ENCODE measurements at places on chromosomes 5 and 9.
A peak's percentile ranks its signal among the peaks of the same experiment; 100 is the strongest.

GRCh38 chr9:121288673-121289025 lies 20.7 kb downstream of the GSN start:
- no peak for DNase-seq

- no peak for DNase-seq
Measured at GRCh38 chr9:81289622-81290021, 399.7 kb downstream of the TLE1 start.

DNA sequence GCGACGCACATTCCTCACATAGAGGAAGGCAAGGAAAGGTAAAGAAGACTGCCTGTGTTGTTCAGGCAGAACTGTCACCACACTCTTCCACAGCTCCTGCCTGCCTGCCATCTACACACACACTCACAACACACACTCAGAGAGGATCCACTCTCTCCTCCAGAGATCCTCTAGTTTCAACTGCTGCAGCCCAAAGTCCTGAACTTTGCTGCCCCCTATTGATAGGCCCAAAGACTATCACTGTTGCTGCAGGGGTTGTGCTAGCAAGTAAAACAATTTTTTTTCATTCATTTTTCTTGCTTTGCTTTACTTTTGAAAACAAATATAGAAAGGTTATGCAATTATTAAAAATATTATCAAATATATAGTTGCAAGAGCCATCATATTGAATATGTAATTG lies 5.9 kb upstream of the CFAP90 start:
- DNase-seq, result peak; percentile 30

GRCh38 chr9:115226152-115226551 lies 108.2 kb upstream of the TNC start:
- no peak for DNase-seq

DNA sequence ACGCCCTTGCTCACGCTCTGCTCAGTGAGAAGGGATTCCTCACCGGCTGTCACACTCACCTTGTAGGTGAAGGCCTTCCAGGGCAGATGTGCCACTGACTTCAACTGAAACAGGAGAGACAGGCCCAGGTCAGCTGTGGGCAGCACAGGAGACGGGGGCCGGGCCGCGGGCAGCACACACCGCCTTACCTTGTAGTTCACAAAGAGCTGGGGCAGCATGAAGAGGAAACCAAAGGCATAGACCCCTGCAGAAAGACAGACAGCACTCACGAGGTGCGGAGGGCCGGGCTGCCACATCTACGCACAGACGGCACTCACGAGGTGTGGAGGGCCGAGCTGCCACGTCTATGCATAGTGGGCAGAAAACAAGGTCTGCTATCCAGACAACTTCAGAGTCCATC lies 23.3 kb downstream of the CLPTM1L start:
- DNase-seq, result no peak

- no peak for DNase-seq
Measured at GRCh38 chr5:6732634-6733410, 19.6 kb downstream of the TENT4A start.

DNA sequence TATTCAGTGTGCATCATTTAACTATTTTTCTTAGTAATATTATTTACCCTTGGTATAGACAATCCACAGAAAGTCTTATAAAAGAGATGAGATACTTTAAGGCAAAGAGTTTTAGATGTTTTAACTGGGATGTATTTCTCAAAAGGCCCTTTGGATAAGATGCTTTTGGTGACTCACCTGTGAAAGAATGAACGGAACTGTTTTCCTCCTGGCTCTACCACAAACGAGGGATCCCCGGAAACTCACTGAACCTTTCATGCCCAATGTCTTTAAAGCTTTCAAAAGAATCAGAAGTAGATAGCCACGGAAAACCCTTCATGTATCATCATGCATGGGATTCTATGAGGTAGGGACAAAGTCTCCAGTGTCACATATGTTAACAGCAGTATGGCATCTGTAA lies 1.6 kb downstream of the ZNF782 start:
- DNase-seq, result no peak

DNA sequence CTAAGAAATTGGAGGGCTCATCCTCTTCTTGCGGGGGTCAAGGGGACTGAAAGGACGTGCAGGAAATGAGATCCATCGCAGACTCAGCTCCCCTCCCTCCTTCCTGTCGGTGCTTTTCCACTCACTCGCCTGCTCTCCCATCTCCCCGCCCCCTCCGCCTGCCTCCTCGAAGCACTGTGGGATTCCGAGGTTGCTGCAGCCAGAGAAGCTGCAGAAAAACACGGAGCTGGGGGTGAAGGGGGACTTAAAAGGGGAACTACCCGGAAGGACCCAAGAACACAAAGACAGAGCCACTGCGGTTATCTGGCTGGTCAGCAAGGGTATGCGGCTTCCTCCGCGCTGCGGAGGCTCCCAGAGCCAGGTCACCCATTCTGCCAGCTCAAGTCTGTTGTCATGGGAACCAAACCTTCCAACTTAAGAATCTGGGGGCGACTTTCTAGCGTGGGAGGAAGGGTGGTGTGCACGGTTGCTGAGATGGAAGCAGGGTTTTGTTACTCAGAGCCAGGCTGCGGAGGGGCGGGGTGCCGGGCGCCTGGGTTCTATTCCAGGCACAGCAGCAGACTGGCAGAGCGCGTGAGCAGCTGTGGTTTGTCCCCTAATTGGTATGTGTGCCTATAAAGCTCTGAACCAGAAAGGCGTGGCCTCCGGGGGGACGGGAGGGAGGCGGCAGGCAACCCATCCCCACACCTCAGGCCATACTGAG lies 24.9 kb downstream of the PCDHGC5 start:
- peak; percentile 78 for DNase-seq

DNA sequence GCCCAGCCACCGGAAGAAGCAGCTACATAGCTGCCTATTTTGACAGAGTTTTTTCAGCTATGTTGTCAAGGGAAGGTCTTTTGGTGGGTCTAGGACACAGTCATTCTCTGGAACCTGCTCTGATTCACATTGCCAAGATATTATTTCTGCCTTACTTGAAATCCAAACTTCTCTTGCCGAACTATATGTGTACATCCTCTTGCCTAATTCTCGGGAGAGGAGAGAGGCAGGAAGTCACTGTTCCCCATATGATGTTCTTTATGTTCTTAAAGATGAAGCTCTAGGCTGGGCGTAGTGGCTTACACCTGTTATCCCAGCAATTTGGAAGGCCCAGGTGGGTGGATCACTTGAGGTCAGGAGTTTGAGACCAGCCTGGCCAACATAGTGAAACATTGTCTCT lies 8.6 kb downstream of the TMEM252 start:
- DNase-seq, result no peak

DNA sequence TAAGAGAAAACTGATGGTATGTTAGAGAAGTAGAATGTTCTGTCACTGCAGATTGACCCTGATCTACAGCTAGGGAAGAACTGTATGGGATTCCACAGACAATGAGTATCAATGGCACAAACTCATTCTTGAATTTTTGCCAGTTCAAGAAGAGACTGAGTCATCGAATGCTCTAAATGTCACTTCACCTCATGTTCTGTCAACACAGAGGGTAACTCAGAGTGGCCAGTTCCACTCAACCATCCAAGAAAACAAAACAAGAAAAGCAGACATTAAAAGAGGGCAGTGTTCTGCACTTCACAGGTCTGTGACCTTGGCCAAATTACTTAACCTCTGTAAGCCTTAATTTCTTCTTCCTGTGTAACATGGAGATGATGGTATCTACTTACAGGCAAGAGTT lies 132.2 kb upstream of the HMHB1 start:
- DNase-seq, result no peak

DNA sequence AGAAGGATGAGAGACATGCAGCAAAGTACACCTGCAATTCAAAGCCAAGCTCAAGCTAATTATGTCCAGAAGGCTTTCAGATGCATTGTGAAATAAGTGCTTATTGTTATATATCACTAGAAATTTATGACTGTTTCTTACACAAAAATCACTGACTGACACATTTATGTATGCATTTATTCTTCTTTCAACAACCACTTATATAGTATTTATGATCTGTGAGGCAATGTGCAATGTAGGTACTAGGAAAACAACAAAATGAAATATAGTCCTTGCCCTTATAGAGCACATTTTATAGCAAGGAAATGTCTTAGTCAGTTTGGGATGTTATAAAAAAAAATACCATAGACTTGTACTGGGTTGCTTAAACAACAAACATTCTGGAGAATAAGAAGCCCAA lies 167.6 kb downstream of the YIPF5 start:
- DNase-seq, result no peak

DNA sequence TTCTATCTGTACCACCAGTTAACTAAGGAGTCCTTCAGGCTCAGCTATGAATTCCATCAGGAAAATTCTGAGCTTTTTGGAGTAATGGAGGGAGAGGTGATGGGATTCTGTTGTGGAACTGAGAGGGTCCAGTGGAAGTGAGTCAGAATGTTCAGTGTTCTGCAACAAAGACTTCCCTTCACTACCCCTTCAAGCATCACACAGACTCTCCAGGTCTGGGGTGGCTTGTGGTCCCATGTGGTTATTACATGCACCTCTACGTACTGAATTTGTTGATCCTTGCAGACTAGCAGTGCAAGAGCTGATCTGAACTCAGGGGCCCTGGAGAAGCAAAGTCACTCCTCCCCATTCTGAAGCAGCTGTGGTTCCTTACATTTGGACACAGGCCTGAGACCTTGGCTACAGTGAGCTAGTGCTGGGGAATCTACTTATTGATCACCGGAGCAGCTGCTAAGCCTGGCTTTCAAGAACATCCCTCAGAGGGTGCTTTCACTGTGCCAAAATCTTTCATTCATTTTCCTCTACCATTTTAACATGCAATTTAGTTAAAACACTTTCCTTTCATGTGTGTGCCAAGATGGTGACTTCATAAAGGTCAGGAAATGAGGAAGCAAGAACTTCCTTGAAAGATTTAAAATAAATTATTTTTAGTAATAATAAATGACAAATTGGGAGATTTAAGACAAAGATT lies 75.0 kb upstream of the TNC start:
- no peak for DNase-seq

DNA sequence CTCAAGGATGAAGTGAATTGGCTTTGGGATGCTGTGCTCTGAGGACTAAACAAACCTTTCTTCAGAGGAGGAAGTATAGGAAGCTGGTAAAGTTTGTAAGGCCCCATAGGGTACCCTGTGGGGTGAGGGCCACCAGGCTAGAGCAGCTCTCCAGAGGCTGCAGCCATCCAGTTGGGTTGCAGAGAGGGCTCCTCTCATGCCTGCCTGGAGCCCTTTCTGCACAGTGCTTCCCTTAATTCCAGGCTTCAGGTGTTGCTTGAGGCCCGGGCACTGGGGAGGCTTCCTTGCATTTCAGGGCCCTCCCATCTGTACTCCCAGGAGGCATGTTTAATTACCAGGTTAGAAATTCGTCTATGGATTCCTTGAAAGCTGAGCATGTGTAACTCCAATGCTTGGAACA lies 95.3 kb upstream of the FSTL4 start:
- DNase-seq, result no peak

GRCh38 chr5:171945066-171945465 lies 61.4 kb downstream of the FBXW11 start:
- no peak for DNase-seq

- peak; percentile 58 for DNase-seq
Measured at GRCh38 chr9:36008774-36009300, 27.9 kb upstream of the RECK start.

DNA sequence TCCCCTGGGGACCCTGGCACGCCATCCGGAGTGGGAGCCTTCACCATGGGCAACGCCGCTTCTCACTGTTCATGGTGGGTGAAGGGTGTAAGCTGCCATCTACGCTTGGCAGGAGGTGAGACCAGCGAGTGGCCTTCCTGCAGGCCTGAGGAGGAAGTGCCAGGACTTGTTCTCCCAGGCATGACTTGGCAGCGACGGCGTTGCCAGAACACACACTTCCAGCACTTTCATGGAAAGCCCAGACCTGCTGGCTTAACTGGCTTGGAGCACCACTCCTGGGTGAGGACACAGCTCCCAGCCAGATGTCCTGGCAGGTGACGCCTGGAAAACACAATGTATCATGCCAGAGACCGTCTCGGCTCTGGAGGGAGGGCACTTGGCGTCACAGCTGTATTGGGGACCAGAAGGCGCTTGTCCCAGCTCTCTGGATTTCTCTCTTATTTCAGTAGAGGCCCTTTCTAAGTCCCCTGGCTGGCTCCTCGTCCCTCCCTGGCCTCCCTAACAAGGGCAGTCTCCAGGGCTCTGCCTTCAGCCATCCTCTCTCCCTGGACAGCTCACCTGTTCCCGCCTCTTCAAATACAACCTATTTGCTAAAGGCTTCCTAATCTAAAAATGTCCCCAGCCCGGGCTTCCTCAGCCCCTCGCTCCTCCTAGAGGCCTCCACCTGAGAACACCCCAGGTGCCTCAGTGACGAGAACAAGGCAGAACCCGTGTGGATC lies 188.3 kb downstream of the OLFM1 start:
- no peak for DNase-seq

DNA sequence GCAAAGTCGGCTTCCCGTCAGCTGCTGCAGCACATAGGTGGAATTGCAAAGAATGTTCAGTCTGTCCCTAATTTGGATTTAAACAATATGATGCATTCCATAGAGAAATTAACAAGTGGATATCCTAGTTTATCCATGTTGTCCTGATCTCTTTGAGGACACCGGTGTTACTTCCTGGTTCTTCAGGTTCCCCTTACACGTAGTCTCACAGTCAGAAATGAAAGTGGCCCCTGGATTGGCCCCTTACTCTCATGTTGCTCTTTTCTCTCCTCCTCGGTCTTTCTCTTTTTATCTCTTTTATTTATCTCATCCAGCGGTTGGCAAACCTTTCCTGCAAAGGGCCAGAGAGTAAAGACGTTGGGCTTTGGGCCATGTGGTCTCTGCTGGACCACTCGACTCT lies 265.1 kb downstream of the GAS1 start:
- no peak for DNase-seq

DNA sequence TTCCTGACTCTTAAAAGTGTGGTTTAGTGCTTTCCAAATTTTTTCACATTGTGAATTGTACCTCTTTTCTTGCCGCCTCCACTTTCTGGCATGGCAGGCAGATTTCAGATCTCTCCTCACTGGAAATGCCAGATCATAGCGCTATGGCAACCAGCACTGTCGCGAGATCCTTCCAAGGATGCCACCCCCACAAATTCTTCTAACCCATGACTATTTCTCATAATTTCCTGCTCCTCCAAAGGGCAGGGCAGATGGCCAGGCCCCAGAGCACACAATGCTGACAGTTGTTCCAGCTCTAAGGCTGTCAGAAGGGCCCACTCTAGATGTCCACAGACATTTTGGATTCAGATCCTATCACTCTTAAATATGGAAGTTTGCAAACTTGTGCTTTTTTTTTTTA lies 446.2 kb upstream of the RIOK2 start:
- no peak for DNase-seq
